ENCODE measurements at places on chromosomes 3 and 15.

DNA sequence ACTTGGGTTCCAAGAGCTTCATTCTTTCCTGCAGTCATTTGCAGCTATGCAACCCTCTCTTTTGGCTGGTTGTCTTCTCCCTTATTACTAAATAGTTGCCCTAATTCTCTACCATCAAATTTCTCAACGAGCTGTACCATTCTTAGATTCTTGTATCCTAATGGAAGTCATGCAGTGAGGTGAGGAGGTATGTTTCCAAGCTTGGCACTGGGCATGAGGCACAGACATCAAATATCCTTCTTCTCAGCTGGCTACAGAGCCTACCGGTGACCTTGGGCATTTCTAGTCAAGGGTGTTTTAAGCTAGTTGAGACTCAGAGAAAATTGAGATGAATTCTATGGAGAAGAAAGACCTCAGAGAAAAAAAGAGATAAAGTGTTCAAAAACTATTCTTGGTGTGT is 166.1 kb downstream of the RYR3 start:
- DNase-seq: no peak

- no peak for DNase-seq
These were observed 32.1 kb upstream of the TMEM207 start for GRCh38 chr3:190481779-190482178.

DNA sequence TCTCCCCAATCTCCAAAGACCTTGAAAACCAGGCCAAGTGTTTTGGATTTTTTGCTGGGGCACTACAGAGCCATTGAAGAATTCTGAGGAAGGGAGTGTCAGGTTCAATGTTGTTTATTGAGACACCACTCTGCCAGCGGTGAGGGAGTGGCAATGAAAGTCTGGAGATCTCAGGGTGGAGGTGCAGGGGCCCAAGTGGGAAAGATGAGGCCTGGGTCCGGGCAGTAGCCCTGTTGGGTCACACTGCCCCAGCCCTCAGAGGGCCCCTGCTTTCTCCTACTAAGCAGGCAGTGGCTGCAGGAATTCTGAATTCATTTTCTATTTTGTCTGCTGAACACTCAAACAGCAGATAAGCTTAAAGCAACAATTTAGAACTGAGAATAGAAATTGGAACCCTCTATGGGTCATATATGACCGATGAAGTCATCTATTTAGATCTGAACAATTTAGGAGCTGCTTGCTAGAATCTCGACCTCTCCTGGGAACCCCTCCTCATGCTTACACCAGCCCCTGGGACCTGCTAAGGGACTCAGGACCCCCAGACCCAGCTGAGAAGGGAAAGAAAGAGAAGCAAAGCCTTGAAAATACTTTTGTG is 17.9 kb downstream of the HRH1 start:
- no peak for DNase-seq

GRCh38 chr3:141063831-141064230 is 12.7 kb downstream of the SPSB4 start:
- DNase-seq: no peak

DNA sequence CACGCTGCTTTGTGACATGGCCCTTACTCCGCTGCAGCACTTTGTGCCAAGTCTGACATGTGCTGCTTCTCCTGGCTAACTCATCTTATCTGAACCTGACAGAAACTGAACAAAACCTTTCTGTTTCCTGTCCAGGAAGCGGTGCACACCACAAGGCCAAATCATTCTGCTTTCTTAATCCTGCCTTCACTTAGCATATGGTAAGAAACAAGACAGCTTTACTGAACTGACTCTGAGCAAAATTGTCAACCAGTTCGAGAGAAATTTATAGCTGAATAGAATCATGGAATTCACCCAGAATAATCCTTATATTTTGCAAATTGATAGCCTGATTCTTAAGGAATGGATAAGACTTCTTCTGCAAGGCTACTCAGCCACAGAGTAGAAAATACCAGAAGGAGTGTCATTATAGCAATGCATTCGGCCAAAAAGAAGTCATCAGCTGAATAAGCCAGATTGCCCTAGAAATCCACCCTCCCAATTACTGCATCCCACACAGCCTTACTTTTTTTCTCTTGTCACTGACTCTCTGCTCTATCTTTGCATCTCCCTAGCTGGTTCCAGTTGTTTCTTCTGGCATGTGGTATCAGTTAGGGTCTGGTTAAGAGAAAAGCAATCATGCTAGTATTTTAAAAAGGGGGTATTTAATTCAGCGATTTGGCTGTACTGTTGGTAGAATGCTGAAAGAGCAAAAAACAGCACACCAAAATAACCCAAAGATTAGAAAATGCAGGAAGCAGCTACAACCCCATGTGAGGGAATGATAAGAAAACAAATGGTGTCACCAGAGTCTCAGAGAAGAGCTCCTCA is 41.6 kb upstream of the STRIT1 start:
- no peak for DNase-seq

- DNase-seq: no peak
These were observed 29.6 kb upstream of the ADAMTS7 start for GRCh38 chr15:78840661-78841375.

GRCh38 chr3:4642611-4643010 is 149.5 kb downstream of the ITPR1 start:
- DNase-seq: no peak

- DNase-seq: no peak
These were observed 514.0 kb downstream of the OCA2 start for GRCh38 chr15:27585041-27585640.

DNA sequence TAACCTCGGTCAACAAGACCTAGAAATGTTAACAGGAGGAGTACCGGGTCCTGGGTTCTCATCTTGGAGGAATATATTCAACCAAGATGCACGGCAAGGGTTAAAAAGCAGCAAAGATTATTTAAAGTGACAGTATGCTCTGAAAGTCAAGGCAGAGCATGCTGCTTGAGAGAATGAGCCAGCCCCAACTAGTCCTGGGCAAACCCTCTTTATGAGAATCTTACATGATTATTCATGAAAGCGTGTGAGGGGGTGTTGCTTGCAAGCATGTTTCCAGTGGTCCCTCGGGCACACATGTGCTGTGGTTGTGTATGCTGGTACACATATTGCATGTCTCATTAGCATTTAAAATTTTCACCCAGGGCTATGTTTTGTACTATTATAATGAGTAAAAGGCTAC is 1445.6 kb downstream of the SI start:
- no peak for DNase-seq

Measured in Panc1 (cell line).